ENCODE measurements at places on chromosomes 13 and 19.
A peak's percentile ranks its signal among the peaks of the same experiment; 100 is the strongest.

DNA sequence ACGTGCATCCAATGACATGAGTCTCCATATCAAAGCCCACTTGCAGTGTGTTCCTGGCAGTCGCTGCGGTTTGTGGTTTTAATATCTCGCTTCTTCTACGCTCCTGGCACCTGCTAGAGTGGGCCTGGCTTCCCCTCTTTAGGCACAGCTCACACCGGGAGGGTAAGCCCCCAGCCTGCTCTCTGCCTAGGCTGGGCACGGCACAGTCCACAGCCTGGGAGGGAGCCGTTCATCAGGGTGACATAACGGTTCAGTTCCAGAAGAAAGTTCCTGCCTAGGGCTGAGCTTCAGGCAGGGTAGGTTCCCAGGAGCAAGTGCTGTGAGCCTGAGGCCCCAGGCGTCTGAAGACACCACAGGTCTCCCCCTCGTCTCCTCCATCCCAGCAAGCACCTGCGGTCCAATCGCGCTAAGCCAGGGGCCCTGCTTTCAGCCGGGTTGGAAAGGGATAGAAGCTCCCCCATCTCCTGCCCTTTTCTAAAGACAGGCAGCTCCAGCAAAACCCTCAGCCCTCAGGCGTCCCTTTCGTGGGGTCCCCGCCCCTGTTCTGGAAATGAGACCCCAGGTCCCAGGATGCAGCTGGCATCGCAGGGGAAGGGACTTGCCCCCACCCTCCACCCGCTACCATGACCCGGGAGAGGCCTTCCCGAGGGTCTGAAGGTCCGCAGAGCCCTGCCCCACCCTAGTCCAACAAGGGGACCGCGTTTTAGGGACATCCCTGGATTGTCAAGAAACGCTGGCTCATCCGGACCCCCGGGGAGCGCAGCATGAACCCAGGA is 121.6 kb upstream of the ZNF507 start:
- DNase-seq, result no peak

- DNase-seq, result no peak
These were observed 34.5 kb downstream of the SHISA2 start for GRCh38 chr13:26017196-26017921.

DNA sequence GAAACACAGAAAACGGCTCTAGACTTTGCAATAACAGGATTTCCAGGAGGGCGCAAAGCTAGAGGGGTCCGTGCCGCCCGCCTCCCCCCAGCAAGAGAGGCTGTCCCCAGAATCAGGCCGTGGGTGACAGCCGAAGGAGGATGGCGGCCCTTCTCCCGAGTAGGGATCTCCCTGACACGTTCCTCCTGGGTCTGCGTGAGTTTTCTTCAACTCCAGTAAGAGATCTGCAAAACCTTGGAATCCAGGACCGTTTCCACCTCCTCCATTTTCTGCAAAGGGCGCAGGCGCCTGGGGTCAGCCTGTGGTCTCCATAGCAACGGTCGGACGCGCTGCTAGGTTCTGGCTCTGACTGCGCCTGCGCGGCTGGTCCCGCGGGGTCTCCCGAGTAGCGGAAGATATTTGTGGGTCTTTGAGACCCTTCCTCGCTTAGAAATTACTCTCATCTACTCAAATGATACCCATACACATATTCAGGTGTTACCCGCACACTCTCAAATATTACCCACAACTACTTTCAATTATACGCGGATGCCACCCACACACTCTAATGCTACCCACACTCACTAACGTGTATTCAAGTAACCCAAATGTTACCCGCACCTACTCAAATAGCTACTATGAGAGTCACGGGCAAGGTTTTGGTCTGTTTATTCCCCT is 2.1 kb downstream of the PNMA8C start:
- DNase-seq, result peak; percentile 15

DNA sequence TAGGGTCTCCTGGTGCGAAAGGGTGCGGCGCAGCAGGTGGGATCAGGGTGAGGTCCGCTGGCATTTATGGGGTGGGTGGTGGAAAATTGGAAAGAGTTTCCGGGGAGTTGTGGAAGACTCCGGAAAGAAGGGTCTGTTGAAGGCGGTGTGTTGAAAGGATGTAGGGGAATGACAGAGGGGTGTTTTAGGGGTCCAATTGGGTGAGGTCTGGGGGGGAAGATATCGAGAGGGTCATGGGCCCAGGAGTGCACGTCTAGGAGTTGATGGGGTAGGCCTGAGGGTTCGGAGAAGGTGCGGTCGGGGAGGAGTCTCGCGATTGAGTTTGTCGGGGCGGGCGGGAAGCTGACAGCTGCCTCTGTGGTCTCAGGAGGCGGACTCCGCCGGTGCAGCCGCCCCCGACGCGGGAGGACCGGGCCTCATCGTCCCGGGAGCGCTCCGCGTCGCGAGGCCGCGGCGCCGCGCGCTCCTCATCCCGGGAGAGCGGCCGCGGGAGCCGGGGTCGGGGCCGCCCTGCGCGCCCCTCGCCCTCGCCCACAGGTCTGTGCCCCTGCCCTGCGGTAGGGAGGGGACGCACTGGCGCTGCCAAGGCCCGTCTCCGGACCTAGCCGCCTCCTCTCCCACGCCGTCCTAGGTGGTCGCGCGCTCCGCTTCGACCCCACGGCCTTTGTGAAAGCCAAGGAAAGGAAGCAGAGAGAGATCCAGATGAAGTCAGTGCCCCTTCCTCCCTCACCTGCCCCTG is 7.0 kb downstream of the PGLYRP1 start:
- DNase-seq, result no peak

GRCh38 chr19:29266001-29266400 is 53.0 kb upstream of the UQCRFS1 start:
- DNase-seq, result no peak

GRCh38 chr19:34957830-34958751 is 5.9 kb downstream of the ZNF792 start:
- no peak for DNase-seq
